GDM1 (cell line): ENCODE measurements at places on chromosomes 2 and 18.

DNA sequence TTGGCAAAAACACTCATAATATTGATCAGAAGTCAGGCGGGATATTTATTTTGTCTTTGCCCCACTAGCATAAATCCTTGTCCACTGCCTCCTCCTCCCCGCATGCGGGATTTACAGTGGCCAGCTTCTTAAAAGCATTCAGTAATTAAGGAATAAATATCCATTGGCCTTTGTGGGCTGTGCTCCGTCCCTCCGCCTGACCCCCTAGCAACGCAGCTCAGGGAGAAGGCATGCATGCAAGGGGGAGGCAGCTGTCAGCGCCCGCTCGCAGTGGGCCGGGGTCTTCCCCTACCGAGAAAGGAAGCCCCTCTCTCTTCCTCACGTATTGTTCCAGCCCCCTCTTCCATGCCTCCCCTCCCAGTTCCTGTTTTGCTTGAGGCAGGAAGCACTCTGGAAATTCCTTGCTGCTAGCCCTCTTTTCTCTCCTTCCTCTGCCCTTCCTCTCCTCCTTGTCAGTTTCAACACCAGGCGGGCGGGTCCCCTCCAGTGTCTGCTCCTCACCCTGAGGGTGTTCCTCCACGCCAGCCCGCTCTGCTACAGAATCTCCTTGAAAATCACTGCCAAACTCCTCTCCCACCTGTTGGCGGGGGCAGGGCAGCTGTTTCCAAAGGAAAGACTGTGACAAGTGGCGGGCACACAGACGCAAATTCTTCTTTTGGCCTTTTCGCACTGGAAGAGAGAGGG, 60.1 kb downstream of the GBX2 start:
- DNase-seq, result no peak

- no peak for DNase-seq
Measured at GRCh38 chr2:38407111-38407682, 30.1 kb upstream of the ATL2 start.

GRCh38 chr18:24173997-24174396, 35.1 kb downstream of the CABYR start:
- DNase-seq, result no peak

- DNase-seq, result no peak
Measured at GRCh38 chr2:215358312-215358845, 46.5 kb downstream of the ATIC start.
